ENCODE measurements at places on chromosomes 4 and X.

- peak; percentile 39 for DNase-seq
These were observed 377.0 kb downstream of the PDGFC start for GRCh38 chr4:156594624-156595023.

DNA sequence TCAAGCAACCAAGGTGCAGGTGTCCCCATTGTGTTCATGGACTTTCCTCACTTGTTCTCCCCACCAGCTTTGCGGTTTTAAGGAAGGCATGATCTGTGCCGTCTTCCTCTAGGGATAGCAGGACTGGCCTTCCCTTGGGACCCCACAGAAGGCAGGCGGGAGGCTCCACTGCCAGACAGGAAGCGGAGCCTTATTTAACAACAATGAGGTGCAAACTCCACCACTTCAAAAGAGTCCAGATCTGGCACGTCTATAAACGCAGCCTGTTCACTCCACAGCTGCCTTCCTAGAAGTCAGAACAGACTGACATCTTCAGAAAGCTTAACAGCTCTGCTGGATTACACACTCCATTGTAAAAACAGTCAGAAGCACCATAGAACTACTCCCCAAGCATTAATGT lies 1.7 kb upstream of the GPR143 start:
- no peak for DNase-seq

DNA sequence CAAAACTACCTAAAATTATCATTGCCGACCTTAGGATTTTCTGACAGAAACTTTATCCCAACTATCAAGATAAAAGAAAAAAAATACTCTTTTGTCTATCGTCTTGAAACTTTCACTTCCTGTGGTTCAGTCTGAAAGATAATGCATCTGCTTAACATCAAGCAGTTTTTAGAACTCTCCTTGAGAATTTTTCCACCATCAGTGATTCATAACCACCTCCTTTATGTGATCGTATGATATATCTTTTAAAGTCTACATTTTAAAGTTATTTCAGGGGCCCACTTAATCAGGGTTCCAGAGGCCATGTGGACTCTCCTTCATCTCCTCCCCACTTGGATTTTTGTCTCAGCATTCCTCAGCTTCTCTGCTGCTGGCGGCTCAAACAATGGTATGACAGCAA lies 272.8 kb upstream of the TENM3 start:
- no peak for DNase-seq

DNA sequence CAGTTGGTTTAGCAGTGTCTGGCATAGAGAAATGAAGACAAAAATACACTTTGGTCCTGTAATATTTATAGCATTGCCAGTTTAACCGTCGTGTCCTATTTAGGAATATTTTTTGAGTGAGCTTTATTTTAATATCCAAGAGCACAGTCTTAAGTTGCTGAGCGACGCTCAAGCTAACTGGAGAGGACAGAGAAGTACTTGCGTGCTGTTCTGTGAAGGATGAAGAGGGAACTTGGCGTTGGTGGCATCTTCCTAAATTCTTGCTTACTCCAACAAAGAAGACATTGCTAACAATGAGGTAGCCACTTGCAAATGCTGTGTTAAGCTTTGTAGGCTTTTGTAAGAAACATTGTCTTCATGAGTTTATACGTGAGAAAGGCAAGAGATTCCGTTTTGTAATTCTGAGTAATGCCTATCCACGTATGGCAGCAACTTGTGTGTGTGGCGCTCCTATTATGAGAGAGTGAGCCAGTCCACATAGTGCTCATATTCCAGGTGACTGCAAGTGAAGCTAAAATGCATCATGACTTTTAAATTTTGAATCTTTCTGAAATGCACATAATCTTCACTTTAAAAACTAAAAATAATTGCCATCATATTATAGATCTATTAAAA lies 50.6 kb downstream of the SYNPO2 start:
- DNase-seq: no peak

Measured in foreskin keratinocyte (primary cell).